ENCODE measurements at places on chromosomes 6 and 20. TPM values are rescaled to one million over a fixed set of nuclear protein-coding genes. Genes with fewer than 3 reads are reported as not detected.

DNA sequence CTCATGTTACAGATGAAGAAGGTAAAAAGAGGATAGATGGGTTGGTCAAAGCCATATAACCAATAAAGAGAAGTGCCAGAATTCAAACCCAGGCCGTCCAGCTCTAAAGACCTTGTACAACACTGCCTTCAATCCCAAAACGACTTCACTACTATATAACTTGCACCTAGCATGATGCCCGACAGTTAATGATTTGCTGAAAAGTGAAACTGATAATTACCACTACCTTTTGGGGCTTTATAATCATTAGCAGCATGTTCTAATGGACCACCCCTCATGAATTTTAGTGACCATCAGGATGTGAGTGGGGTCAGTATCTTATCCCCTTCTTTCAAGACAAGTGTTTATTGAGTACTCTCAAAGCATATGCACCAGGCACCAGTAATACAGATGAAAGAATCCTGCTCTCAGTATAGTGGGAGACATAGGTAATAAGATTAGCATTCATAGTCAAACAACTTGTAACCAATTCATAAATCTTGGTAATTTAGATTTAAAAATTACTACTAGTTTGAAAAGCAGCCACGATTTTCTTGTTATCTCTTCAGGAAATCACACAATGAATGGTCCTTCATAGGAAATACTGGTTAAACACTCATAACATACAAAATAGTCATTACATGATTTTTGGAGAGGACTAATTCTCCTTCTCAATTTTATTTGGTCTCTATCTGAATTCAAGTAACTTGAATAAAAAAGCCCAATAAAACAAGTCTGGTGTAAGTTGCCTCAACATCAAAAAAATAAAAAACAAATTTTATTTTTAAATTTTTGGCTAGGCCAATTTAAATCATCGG, 98.0 kb downstream of the EPB41L2 start:
- DNase-seq = no peak

DNA sequence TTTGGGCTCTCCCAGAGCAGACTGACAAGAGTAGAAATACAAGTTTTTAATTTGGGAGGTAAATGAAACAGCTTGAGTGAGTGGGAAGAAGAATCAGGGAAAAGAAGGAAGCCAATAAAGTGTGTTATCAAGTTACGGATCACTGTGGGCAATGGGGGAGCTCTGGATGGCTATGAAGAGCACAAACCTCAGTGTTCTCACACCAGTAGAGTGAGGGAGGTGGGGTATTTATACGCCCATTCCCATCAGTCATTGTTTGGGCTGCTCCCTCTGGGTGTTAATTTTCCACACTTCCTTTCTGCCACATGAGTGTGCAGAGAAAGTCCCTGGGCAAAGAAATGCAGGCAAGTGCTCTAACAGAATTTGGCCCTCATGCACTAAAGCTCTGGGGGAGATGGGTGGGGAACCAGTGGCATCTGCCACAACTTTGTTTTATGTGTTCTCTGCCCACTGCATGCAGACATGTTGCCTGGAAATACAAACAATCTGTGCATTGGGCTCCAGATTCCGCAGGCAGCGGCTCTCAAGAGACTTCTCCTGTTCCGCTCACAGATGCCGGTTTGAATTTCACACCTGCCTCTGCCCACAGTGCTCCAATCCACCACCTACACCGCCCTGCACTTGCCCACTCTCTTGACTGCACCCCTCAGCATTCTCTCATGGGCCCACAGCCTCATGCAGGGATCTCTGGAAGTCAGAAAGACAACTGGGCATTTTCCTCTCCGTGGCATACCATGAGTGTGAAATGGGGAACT, 211.1 kb upstream of the RNF24 start:
- no peak for DNase-seq

- DNase-seq = no peak
These were observed 99.0 kb upstream of the AKAP12 start for GRCh38 chr6:151140767-151141166.

Gene ESF1
- 17.4 TPM for total RNA-seq

DNA sequence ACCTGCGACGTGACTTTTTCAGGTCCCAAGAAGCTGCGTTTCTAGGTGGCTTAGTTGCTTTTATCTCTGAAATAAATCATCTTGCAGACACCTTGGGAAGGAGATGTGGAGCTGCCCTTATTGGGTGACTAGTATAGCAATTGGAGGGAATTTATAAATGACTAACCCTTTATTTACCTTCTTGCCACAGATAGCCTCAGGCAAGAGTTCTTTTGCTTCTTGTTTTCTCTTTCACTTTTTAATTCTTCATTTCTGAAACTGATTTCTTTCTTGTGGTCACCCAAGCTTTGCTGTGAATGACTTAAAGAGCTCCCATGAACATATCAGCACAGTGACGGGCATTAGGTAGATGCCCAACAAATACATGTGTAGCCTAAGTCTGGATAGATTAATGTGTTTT, 3.0 kb downstream of the ADGRF4 start:
- DNase-seq = peak; percentile 84

Gene KCNG1
- total RNA-seq = 24.8 TPM

DNA sequence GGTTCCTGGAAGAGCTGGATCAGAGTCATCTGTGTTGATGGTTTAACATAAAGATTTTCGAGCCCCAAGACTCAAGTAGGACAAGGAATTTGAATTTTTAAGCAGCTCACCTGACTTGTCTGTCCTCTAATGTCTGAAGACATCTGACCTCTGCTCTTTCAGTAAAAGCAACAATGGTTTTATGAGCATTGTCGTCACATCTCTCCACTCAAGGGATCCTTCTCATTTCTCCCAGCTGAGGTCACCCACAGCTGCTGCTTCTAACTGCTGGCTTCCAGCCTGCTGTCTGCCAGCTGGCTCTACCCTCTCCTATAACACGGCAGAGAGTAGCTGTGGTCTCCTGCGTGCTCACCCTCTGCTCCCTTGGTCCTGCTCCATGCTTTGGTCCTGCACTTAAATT, 24.7 kb upstream of the HDAC2 start:
- peak; percentile 69 for DNase-seq

DNA sequence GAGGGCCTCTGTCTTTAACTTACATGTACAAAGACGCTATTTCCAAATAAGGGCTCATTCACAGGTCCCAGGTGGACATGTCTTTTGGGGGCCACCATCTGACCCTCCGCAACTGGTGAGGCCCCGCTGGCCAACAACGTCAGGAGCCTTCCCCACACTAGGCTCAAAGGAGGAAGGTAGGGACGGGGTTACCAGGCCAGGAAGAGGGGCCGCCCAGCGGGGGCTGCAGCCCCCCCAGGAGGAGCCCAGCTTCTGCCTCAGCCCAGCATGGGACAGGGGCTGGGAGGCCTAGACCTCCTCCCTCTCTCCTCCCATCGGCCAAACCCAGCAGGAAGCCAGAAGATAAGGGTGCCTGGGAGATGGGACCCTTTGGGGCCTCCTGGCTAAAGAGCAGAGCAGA, 142.7 kb downstream of the TAF4 start:
- no peak for DNase-seq

Gene APCDD1L
- 0.86 TPM for total RNA-seq

Gene MAFB
- 15.9 TPM for total RNA-seq

DNA sequence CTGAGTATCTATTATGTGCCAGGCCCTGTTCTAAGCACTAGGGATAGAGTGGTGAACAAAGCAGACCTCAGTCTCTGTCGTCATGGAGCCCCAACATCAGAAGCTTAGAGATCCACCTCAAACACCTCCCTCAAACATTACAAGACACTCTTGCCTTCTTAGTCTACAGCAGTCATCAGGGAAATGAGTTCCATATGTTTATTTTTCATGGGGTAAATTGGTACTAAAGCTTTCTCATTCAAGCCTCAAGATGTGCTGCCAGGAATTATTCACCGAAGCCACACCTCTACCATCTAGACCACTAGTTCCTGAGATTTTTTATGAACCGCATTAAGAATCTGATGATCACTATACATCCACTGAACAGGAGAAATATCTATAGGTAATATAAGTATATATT, 59.0 kb upstream of the TFB1M start:
- no peak for DNase-seq

GRCh38 chr6:25709761-25710160, 44.8 kb upstream of the SLC17A4 start:
- no peak for DNase-seq

GRCh38 chr6:118917546-118918328, 17.2 kb downstream of the MCM9 start:
- no peak for DNase-seq

GRCh38 chr6:163113358-163113962, 301.1 kb upstream of the QKI start:
- no peak for DNase-seq

Gene KCNS1
- not detected for total RNA-seq

Gene TRIM40
- not detected for total RNA-seq

GRCh38 chr6:126550323-126550722, 210.4 kb downstream of the CENPW start:
- DNase-seq = no peak

DNA sequence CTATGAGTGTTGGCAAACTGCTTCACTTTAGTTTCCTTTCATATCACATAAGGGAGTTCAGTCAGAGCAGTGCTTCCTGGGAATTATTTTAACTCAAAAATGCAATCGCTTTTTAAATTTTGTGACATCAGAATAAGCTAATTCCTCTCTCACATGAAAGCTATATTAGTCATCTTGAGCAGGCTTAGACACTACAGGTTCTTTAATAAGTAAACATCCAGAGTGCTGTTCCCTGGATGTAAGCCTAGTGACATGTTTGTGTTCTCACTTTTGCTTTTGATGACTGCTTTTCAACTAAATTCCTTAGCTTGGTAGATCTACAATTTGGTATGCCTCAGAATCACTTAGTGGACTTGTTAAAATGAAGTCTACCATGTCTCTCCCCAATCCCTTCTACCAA, 252.7 kb upstream of the POU3F2 start:
- no peak for DNase-seq

DNA sequence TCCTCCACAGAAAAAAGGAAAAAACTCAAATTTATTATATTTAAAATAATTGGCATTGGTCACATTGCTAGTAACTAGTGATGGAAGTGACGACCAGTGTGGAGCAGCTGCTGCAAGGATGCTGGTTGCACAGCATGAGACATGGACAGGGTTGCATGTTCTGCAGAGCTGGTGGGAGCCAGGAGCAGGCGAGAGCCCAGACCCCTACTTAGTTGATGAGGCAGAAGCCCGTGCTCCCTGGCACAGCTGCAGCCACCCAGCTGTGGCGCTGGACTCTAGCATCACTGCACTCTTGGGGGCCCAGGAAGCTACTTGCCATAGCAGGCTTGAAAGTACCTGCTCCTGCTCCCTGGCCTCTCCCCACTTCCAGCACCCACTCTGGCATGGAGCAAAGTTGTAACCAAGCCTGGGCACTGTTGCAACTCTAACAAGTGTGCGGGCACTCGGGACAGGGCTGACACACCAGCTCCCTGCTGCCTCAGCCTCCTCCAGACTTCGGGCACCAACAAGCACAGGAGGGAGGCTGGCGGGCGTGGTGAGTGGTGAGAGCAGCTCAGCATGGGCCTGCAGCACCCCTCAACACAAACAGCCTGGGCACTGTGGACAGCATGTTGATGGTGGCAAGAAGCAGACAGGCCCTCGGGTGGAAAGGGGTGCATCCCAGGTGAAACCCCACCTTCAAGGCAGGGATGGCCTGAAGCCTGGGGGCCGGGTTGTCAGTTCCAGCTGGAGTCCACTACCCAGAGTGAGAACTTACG, 69.6 kb downstream of the EYS start:
- no peak for DNase-seq

Gene ZDHHC14
- 3.2 TPM for total RNA-seq

GRCh38 chr6:42118162-42119001, 24.0 kb downstream of the C6orf132 start:
- peak; percentile 89 for DNase-seq

Gene SIGLEC1
- not detected for total RNA-seq

DNA sequence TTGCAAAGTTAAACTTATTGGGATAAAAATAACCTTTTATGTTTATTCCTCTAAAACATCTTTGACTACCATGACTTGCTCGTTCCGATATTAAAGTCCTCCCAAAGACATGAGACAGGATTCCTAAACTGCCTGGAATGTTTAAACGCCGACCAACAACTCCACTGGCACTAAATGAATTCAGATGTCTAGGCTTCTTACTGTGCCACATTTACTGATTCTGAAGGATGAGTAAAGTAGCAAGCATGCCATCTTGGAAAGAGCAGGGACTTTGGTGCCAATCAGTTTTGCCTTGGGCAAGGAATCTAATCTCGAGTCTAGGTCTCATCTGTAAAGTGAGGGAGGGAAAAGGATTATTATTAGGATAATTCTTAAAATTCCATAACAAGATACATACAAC, 25.3 kb downstream of the MBOAT1 start:
- DNase-seq = no peak

DNA sequence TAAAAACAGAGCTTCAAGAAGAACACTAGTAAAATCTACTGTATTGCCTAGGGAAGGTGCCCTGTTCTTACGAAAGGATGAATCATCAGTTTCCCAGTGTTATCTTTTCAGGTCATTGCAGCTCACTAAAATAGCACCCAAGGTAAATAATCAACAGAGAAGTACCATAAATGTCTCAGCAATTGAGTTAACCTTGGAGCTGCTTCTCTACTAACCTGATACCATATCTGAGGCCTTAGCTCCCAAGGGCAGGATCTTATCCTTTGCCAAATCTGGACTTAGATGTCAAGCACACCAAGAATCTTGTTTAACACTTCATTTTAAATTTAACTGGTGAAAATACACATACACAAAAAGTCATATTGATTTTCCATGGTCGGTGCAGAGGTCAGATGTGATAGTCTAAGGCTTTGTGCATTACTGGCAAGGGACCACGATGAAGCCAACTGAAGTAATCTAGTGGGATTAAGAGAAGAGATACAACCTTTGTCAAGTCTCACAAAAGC, 81.5 kb downstream of the EDN1 start:
- peak; percentile 74 for DNase-seq

Gene OR2H1
- total RNA-seq = not detected

Gene ME1
- total RNA-seq = 16.7 TPM

Gene GJA10
- not detected for total RNA-seq

DNA sequence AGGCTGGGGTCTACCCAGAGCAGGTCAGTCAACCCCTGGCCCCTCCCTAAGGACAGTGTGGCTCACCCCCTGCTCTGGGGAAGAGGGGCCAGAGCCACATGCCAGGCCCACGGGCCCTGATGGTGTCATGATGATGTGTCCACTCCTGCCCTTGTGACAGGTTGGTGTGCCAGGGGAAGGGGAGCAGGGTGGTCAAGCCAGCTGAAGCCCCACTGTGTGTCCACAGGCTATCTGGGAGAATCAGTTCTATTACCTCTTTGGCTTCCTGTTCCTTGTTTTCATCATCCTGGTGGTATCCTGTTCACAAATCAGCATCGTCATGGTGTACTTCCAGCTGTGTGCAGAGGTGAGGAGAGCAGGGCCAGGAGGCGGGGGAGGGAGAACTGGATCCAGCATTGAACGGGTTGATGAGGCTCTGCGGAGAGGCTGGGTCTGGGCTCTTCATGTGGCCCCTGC, 47.7 kb downstream of the PLAGL2 start:
- DNase-seq = no peak

GRCh38 chr6:56484669-56485068, 158.0 kb downstream of the DST start:
- DNase-seq = no peak

- DNase-seq = no peak
These were observed 84.2 kb downstream of the HUS1B start for GRCh38 chr6:572596-573265.

Data from MCF 10A (cell line).